ENCODE measurements at places on chromosomes 6 and 20. TPM values are rescaled to one million over a fixed set of nuclear protein-coding genes. Genes with fewer than 3 reads are reported as not detected.

DNA sequence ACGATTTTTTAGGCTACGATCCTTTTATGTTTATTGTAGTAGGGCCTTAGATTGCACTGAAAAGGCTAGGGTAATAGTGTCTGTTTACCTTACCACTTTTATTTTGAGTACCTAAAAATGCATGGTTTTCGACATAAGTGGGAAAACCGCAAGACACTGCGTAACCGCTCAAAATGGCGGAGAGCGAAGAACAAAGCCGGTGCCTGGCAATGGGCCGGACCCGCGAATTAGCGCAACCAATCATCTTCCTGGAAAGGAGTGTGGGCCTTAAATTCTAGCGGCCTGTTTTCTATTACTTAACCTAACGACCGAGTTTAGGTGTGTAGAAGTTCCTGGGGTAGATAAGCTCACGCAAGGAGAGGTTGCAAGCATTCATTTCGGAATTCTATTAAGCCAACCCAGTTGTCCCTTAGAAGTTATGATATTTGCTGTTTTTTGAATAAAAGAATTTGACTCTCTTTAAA lies 118.0 kb downstream of the HFE start:
- peak; percentile 84 for DNase-seq

VGLL2 gene
- total RNA-seq: 0.50 TPM

GRCh38 chr6:24476631-24477030 lies 12.7 kb downstream of the GPLD1 start:
- DNase-seq: no peak

SLPI gene
- 79.8 TPM for total RNA-seq

DNA sequence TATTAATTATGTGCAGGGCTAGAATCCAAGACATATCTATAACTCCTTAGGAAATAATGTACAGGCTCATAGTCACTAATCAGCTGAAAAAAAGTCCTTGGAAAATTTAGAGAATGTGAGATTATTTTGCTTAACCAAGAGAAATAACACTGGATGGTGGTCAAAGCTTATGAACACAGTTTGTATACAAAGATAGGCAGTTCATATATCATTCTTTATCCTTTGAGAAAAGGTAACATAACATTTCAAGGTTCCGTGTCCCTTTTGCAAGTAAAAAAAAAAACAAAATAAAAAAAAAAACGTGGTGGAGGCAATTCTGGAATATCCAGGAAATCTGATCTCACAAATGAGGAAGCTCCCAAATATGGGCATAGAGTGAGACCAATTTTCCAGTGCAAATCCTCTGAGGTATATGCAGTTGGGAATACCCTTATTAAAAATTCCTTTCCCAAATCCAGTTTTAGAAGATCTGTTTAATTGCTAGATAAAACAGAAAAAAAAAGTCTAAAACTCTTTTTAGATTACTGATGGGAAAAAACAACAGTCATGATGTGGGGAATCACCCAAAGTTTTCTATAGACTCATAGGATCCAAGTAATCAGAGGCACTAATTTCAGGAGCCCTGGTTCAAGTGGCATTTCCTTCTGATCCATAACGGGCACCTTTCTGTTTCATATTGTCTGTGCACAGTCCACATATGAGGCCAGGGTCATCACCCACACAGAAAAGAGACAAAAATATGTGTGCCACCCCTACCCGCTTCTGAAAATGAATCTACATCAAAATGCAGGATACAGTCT lies 17.7 kb upstream of the TNFAIP3 start:
- DNase-seq: no peak

- DNase-seq: no peak
These were observed 29.1 kb upstream of the LGSN start for GRCh38 chr6:63348836-63349235.

Measured in H4 (cell line).